ENCODE measurements at places on chromosomes 6 and 20. TPM values are rescaled to one million over a fixed set of nuclear protein-coding genes. Genes with fewer than 3 reads are reported as not detected.

The NELFCD gene
- total RNA-seq: 94.1 TPM

The DACT2 gene
- total RNA-seq: not detected

The MROH8 gene
- total RNA-seq: 1.1 TPM

The SIGLEC1 gene
- not detected for total RNA-seq

The ENPP5 gene
- total RNA-seq: under 0.01 TPM

The ANGPT4 gene
- total RNA-seq: not detected

The SOBP gene
- 1.1 TPM for total RNA-seq

The IL20RA gene
- total RNA-seq: not detected

Measured in IMR-90 (cell line).